Fibroblast of skin of right quadriceps (primary cell): ENCODE measurements at places on chromosomes 4 and X.
A peak's percentile ranks its signal among the peaks of the same experiment; 100 is the strongest.

DNA sequence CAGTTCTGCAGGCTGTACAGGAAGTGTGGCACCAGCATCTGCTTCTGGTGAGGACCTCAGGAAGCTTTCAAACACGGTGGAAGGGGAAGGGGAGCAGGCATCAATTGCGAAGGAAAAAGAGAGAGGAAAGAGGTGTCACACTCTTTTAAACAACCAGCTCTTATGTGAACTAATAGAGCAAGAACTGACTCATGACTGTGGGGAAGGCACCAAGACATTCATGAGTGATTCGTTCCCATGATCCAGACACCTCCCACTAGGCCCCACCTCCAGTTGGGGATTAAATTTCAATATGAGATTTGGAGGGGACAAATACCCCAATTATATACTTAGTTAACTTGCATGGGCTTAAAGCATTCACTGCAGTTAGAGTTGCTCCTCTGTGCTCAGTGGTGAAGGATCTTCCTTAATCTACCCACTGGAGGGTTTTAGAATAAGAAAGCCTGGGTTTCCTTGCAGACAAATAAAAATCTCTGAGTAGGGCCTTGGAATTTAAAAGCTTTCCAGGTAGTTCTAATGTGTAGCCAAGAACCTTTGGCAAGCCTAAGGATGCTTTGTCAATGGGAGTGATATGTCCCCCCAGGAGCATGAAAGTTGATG is 60.0 kb downstream of the SYNPO2 start:
- DNase-seq, result no peak

- DNase-seq, result no peak
These were observed 1686.1 kb upstream of the AGA start for GRCh38 chr4:179128299-179128698.

- peak; percentile 57 for DNase-seq
These were observed 598.1 kb upstream of the MAGEB2 start for GRCh38 chrX:29617276-29617675.

DNA sequence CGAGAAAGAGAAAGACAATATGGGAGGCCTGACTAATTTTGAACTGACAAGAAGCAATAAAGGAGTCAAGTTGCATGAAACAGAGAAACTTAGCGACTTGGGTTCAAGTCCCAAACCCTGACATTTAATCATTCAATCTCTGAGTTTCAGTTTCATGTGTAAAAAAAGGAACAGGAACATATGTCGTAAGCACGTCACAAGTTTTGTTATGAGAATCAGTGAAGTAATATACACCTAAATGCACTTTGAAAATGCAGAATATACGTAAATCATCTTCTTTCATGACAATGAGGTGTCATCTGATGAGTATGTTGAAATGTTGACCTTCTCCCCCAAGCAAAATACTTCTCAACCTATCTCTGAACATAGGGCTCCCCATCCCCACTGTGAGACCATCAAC is 10.4 kb downstream of the ACOT9 start:
- no peak for DNase-seq

GRCh38 chrX:18892899-18893298 is 91.0 kb downstream of the PHKA2 start:
- DNase-seq, result no peak

- DNase-seq, result no peak
These were observed 92.4 kb upstream of the SORBS2 start for GRCh38 chr4:185904381-185904780.

GRCh38 chr4:184983672-184984356 is 34.5 kb upstream of the HELT start:
- DNase-seq, result peak; percentile 29

GRCh38 chr4:53004497-53005148 is 142.5 kb downstream of the RASL11B start:
- no peak for DNase-seq

DNA sequence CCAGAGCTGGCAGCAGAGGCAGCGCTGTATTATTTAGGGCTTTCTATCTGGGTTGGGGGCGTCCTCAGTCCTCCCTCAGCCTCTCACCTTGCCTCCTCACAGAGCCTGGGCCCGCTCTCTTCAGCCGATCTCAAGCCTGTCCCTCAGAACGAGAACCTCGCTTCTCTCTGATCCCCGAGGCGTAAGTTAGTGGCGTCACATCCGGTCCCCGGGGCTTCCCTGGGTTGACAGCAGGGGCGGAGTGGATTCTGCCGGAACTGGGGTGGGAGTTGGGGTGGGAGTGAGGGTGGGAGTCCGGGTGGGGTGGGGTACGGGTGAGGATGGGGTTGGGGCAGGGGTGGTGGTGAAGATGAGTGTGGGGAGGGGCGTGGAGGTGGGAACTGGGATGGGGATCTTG is at the start of gene MAGEA10:
MAGEA10 (minus strand) TSS at position 190 of the 397 bp plus-strand sequence. CDS start 2,957 bp downstream, outside the sequence.
- no peak for DNase-seq

DNA sequence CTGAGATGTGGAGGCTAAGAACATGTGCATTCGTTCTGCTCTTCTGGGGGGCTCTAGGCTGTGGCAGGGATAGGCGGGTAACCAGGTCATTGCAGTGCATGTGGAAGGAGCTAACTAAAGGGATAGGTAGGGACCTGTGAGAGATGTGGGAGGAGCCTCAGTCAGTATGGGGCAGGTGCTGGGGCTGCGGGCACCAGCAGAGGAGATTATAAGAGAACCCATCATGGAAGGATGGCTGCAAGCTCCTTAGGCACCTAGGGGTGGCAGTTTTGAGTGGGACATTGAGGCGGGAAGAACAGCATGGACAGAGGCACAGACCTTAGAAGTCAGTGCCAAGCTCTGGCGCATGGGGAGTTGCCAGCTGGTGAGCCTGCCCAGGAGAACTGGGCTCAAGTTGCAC is 7.2 kb downstream of the CLDN22 start:
- no peak for DNase-seq

DNA sequence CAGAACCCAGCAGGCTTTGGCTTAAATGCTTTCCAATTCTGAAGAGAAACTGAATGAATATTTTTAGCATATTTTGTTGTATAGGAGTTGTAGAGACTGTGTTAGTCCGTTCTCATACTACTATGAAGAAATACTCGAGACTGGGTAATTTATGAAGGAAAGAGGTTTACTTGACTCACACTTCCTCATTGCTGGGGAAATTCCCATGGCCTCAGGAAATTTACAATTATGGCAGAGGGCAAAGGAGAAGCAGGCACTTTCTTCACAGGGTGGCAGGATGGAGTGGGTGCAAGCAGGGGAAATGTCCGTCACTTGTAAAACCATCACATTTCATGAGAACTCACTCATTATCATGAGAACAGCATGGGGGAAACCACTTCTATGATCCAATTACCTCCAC is 291.7 kb downstream of the PACRGL start:
- DNase-seq, result no peak
